T-helper 22 cell (primary cell): ENCODE measurements at places on chromosomes 16 and 17.

DNA sequence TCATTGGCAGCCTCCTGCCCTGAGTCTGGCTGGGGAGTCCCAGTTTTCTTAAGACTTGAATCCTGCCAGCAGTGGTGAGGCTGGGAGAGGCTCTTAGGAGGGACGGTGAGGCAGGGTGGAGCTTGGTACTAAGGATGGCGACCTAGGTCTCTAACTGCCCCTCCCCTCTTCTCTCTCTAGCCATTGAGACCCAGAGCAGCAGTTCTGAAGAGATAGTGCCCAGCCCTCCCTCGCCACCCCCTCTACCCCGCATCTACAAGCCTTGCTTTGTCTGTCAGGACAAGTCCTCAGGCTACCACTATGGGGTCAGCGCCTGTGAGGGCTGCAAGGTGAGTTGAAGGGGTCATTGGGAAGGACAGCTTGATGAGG, 16.4 kb downstream of the GJD3 start:
- no peak for DNase-seq

- DNase-seq = no peak
These were observed 91.9 kb upstream of the CBX4 start for GRCh38 chr17:79930877-79931816.

- DNase-seq = no peak
These were observed 115.8 kb upstream of the CRHR1 start for GRCh38 chr17:45668316-45668715.

DNA sequence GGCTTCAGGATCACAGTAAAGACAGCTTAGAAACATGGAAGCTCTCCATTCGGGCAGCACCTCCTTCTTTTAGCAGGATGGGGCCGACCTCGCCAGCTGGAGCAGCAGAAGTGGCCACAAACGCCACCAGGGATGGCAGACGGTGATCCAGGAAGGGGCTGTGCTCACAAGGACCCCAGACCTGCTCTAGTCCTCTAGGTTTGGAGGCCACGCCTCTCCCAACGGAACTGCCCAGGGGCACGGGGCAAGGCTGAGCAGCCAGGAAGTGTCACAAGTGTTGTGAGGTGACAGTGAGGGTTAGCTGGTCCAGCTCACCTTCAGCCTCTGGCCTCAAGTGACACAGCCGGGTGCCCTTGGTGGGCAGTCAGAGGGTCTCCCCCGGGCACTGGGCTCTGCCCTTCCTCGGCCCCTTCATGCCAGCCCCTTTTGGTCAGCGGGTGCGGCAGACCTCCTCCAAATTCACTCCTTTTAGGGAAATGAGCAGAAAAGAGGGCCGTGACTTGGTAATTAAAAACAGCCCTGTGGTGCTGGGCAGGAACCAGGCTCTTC, 20.4 kb downstream of the CEP295NL start:
- DNase-seq = no peak

GRCh38 chr17:76404256-76404655, 19.8 kb downstream of the SPHK1 start:
- DNase-seq = no peak

- DNase-seq = no peak
These were observed 115.3 kb downstream of the CEP112 start for GRCh38 chr17:66076546-66077190.

- DNase-seq = no peak
These were observed 125.5 kb downstream of the CACNG3 start for GRCh38 chr16:24381470-24382118.

DNA sequence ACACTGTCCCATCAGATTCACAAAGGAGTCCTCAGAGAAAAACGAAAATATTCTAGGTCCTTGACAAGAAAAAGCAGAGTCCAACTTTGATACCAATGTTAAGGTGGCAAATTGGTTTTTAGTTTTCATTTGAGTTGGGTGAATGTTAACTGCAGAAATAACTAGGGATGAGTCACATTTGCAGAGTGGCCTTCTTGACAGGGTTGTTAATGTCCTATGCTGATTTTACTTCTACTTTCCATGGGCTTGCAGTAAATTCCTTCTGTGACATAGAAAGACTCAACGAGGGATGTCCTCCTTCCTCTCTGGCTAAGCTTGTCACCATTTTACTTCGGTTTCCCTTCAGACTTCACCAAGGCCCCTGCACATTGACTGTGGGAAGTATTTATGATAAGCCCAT, 47.2 kb upstream of the ICAM2 start:
- no peak for DNase-seq

- no peak for DNase-seq
These were observed at the start of gene MEIOB for GRCh38 chr16:1871974-1872635. TSS of gene MEIOB (minus strand) at chr16:1872164. CDS start at chr16:1868175, 3,989 bp downstream.

GRCh38 chr17:42950044-42950783, 14.0 kb downstream of the AARSD1 start:
- no peak for DNase-seq

DNA sequence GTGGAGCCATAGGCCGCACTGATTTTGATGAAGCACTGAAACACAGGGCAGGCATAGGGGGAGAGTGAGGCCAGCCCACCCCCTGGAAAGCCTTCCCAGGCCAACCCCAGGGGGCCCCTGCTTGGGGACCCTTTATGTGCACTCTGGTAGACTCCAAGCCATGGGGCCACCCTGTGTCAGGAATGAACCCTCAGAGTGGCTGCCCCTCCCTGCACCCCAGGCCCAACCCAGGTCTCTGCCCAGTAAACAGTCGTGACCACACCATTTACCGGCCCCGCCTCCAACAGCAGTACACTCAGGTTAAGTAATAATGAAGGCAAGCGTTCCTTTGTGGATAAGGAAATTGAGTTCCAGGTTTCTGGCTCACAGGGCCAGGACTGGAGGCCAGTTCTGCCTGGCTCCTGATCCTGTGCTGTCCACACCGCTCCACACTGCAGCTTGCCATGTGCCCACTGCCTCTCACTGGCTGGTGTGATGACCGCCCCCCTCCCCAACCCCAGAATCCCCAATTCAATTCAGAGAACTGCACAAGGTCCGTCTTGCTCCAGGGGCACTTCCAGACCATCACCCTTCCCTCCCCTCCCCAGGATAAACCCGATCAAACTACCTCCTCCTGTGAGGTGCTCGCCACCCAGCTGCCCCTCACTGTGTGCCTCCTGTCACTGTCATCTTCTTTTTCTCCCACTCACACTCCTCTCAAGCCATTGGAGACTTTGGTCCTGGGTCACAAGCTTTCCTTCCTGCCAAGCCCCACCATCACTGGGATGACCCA, 13.6 kb downstream of the PIMREG start:
- no peak for DNase-seq

GRCh38 chr17:61458421-61459141, 6.4 kb downstream of the TBX4 start:
- DNase-seq = no peak

DNA sequence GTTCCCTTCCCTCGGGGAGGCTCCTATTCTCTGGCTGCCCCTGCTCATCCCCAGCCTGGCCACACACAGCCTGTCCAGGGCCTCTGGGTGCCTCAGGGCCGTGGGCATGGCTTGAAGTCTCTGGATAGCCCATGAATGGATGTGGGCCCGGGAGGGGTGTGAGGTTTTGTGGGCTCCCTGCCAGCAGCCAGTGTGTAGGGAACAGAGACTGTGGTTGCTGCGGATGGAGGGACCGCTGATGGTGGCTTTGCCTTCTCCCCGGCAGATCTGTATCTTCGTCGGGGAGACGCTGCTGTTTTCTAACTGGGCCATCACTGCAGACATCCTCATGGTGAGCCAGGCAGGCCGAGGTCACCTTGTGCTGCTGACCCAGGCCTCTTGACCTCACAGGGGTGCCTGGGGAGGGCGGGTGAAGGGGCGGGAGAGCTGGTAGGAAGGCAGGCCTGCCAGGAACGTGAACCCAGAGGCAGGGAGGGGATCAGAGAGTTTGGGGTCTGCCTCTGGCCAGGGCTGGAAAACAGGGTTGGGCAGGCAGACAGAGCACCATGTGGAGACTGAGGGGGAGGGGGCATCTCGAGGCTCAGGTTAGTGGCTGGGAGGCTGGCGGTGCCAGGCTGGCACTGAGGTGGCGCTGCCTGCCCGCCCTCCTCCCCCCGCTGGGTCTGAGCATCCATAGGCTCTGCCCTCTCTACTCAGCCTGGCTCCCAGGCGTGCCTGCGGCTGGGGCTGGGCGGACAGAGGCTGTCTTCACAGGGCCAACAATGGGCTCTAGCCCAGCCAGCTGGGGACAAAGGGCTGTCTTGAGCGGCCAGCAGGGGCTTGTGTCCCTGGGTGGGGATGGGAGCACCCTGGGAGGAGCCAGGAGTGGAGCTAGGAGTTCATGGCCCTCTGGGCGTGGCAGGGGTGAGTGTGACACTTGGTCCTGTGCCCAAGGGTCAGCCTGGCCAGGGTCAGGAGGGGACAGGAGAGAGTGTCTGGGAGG, 21.4 kb downstream of the MYBBP1A start:
- no peak for DNase-seq

- no peak for DNase-seq
These were observed 42.2 kb upstream of the CNTNAP4 start for GRCh38 chr16:76235025-76235424.

DNA sequence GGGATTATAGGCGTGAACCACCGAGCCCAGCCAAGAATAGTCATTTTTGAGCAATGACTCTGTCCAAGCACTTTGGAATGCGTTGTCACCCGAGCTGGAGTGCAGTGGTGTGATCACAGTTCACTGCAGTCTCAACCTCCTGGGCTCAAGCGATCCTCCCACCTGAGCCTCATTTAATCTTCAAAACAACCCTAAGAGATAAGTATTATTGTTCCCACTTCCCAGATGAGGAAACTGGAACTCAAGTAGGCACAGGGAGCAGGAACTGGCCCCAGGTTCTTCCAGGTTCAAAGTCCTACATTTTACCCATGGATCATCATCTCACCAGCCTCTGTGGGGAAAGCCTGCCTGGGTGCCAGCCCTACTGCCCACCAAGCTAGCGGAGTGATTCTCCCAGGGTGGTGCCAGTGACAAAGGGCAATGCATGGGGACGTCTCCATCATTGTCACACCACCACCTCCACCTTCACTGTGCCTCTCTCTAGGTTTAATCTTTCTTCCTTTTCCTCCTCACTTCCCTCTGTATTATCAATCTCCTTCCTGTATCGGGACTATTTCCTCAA, 11.3 kb upstream of the RNF157 start:
- DNase-seq = no peak

DNA sequence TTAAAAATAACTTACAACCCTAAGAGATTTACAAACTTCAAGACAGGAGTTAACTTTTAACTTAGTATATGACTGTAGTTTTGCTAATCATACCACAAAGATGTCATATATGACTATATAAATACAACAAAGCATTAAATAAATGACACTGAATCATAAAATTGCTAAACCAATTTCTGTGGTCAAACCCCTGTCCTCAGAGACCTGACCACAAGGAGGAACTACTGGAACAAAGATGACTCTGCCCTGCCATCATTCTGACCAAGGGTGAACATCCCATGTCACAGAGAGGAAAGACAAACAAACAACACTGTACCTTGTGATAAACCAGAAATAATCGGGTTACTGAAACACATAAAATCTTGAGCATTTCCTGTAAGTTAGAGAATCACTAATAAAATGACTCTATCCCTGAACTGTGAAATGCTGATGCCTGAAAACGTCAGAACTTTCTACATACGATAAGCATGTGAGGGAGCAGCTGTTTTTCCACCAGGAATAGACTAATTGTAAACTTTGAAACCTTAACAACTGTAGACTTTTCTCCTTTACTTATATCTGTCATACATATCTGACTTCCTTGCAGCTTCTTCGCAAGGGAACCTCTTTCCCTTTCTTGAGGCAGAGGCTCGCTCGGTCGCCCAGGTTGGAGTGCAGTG, 47.9 kb downstream of the WDR59 start:
- no peak for DNase-seq

GRCh38 chr17:78383725-78384471, 5.4 kb downstream of the PGS1 start:
- no peak for DNase-seq

GRCh38 chr16:89921702-89922476, 1.3 kb upstream of the TUBB3 start:
- no peak for DNase-seq

GRCh38 chr16:56747486-56748045, 17.6 kb downstream of the NUP93 start:
- no peak for DNase-seq

DNA sequence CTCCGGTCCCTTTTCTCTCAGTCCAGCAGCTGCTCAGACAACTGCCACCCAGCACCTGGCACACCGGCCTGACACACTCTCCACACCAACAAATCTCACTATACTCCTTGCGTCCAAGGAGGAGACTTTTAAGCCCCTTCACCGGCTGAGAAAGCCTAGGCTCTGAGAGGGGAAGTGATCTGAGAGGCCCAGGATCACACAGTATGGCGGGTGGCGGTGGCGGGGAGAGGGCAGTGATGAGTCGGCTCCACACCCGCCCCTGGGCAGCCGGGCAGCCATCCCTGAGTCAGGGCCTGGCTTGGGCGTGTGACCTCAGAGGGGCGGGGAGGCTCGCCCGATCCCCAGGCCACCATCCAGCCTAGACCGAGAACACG, 569 bp downstream of the FLII start:
- peak; percentile 38 for DNase-seq
